ENCODE measurements at places on chromosomes 1 and 21. TPM values are rescaled to one million over a fixed set of nuclear protein-coding genes. Genes with fewer than 3 reads are reported as not detected.

DNA sequence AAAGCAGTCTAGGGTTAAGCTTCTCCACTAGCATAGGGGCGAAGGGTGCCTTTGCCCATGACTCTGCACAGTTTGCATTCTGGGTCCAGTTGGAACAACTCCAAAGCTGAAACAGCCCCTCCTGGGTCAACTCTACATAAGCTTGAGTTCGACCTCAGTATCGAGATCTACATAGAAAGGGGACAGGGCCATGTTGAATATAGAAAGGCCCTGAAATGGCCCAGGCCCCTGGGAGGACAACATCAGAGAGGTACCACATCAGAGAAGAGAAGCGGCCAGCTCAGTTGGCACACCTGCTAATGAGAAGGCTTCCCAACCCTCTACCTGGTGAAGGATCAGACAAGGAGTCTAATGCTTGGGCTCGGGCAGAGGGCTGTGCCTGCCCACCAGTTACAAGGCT, 1.6 kb downstream of the DENND2D start:
- no peak for DNase-seq

DNA sequence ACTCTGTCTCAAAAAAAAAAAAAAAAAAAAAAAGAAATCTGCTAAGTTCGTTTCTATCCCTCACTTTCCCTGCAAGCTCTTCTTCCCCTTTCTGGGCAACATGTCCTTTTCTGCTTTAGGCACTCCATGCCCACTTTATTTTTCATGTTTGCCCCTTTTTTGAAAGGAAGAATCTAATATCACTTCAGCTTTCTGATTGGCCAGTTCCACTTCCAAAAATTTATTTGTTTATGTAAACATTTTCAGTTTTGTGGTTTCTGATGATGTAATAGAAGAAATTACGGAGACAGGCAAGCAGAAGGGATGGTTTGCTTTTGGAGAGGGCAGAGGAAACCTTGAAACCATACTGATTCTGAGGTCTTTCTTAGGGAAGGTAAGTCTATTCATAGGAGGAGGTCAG, 15.1 kb downstream of the IFNAR1 start:
- no peak for DNase-seq

- no peak for DNase-seq
Observed at GRCh38 chr21:29168891-29169315, 38.5 kb downstream of the MAP3K7CL start.

The ANGPTL3 gene
- total RNA-seq = not detected

DNA sequence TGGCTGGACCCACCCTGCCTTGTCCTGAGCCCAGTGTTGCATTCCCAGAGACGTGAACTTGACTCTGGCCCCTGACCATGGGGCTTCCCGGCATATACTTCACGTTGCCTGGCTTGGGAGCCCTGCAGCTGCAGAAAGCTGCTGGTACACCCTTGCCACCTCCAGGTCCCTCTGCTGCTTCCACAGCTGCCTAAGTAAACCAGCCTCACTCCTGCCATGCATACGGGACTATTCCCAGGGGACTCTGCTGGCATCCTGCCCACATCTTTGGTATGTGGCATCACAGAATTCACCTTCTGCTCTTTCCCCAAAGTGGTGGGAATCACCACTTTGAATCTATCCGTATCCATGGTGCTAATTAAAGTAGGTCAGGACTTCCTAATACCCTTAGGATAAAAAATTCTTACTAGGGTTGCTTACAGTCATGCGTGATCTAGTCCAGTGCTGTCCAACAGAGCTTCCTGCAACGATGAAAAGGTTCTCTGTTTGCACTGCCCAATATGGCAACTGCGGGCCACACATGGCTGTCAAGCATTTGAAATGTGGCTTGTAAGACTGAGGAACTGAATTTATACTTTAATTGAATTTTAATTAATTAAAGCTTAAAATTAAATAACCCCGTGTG, 203.0 kb downstream of the GRIK3 start:
- DNase-seq = no peak

DNA sequence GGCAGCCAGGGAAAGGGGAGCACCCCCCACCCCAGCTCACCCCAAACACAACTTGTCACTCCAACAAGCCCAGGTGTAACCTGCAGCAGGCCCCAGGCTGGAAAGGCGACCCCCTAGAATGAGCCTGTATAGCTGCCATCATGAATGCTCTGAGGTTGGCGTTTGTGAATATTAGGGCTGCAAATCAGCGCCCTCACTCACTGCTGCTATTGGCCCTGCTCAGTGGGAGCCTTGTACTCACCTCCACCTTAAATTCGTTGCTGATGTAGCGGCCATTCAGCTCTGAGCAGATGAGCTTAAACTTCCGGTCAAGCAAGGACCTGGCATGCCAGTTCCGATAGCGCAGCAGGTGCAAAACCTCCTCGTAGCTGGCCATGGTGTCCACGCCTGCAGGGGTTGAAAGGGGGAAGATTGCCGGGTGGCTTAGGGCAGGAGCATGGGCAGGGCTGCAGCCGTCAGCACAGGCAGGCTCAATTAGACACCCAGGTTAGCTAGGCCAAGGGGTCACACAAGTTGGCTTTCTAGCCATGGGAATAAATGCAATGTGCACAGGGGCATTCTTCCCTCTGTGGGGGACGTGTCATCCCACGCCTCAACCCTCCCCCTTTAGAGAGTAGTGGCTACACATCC, 81.7 kb downstream of the PIK3CD start:
- no peak for DNase-seq

DNA sequence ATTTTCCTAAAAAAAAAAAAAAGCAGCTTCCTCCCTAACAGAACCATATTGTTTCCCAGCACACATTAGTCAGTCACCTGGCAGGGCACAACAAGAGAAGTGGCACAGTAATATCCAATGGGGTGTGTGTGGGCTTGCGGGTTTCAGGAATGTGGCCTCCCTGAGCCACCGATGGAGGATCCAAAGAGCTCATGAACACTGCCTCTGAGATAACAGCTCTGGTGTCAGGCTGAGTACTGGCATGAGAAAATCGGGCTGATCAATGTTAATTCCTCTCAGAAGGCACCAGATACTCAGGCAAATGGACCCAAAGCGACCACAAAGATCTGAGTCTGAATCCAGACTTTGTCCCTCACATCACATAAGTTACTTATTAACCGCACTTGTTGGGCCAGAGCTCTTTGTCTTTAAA, 2.2 kb upstream of the LYPD8 start:
- no peak for DNase-seq

- DNase-seq = no peak
Observed at GRCh38 chr1:66261364-66261763, 272.6 kb upstream of the SGIP1 start.
